Lower leg skin (tissue), 4 donors: ENCODE measurements at places on chromosomes 1 and 21. TPM values are rescaled to one million over a fixed set of nuclear protein-coding genes. Genes with fewer than 3 reads are reported as not detected.

DNA sequence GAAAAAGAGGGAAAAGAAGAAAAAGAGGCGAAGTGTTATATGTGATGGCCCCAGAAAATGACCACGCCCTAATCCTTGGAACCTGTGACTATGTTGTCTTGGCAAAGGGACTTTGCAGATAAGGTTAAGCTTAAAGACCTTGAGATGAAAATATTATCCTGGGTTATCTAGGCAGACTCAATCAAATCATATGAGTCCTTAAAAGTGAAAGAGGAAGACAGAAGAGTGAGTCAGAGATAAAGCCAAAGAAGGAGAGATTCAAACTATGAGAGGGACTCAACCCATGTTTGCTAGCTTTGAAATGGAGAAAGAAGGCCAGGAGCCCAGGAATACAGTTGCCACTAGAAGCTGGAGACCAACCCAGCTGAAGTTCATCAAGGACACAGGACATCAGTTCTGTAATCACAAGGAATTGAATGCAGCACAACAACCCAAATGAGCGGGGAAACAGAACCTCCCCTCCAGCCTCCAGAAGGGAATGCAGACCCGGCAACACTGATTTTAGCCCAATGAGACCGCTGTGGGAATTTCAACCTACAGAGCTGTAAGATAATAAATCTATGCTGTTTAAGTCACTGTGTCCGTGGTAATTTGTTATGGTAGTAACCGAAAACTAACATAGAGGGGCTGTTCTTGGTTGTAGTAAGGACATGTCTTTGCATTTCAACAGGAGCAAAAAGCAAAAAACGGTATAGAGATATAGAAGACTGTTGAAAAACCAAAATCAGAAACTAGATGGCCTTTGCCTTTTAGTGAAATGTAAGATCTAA lies 4.2 kb upstream of the RGS8 start:
- DNase-seq = no peak

Gene MATN1
- not detected for total RNA-seq

DNA sequence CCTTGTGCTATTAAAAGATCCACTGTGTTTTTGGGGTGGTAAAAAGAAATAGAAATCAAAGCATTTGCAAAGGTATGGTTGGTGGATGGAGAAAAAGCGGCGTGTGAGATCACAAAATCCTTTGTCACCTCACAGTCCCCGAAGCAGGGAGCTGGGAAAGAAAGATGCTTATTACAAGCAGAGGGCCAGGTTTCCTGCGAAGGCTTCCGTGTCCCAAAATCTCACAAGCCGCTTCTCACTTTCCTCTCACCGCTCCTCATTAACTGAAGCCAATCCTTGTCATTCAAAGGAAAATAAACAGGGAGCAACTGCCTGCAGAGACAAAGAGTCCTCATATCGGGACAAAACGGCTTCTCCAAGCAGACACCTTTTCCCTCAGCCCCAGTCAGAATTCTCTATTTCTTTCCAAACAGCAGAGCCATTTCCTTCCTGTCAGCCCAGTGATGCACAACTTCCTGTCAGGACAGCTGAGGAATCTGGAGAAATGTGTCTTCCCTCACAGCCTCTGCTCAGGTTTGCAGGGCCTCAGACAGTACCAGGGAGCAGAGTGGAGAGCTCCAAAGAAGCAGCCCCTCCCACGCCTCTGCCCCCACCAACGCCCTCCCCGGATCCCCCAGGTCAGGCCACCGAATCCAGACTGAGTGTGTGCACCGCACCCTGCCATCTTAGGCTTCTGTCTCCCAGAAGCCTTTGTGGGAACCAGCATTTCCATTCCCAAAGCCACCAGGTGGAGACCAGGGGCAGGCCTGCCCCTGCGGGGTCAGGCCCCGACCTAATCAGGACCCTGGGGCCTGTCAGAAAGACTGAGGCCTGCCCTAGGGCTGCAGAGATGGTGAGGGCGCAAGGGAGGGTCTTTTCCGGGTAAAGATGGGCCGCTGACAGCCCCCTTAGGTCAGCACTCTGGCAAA lies 29.6 kb downstream of the KCNN3 start:
- DNase-seq = no peak

- no peak for DNase-seq
Observed at GRCh38 chr1:109840011-109840629, 70.5 kb upstream of the CSF1 start.

DNA sequence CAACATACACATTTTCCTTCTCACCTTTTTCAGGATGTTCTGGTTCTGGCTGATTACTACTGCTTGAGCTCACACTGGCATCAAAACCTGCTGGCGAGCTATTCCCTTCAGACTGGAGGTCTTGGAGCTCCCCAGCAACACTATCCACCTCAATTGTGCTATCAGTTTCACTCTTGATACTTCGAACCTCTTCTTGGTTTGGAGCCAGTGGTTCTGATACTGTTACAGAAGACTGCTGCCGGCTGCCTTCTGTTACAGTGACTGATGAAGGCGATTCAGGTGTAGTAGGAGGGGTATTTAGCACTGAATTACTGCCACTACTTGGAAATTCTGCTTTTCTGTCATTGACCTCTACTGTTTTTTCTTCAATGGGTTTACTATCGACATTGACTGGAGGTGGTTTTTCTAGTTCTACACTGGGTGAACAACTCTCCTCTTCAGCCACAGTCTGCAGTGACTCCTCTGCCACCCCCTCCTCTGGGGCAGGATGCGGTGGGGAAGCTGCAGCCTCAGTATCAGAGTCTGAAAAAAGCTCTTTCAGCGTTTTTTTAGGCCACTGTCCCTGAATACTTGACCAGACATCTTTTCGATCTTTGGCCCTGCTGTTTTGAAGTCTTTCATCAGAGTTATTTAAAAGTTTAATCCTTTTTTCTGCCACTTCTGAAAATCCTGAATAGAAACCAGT lies 20.7 kb upstream of the RBM34 start:
- DNase-seq = no peak

DNA sequence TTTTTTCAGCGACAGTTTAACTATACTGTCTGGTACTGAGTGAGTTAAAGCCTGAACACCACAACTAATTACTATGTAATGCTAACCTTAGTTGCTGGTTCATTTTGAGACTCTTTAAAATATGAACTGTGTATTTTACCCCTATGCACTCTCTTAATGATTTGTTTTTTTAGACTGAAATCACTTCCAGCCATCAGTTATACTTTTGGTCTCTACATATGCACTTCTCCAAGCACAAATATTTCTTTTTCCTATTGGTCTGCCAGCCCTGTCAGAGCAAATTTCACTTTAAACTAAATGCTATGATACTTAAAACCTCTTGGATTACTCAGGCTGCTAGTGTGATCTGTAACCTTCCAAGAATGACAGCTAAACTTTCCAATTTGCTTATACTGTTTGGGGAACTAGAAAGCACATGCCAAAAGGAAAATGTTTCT lies 38.1 kb upstream of the SCYL3 start:
- no peak for DNase-seq

- DNase-seq = no peak
Observed at GRCh38 chr1:8202182-8202905, 115.6 kb upstream of the SLC45A1 start.

DNA sequence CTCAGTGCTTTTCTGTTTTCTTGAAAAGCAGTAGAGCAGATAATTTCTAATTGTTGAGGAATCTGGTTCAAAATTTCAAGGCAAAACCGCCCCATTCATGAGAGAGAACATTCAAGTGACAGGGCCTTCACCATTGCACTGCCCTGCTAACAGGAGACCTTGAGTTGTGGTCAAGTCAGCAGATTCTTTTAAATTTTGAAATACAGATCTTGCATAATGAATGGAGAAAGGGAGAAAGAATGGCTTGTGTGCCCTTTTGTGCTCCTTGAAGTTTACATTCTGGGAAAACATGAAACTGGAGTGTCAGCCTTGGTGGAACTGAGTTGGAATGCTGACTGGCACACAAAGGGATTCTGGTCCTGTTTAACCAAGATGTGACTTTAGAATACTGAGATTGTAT lies 164.5 kb upstream of the UBE2U start:
- no peak for DNase-seq

- no peak for DNase-seq
Observed at GRCh38 chr1:33348676-33349080, 27.8 kb upstream of the A3GALT2 start.

GRCh38 chr1:210855440-210855839 lies 278.5 kb downstream of the KCNH1 start:
- DNase-seq = no peak

Gene ANKRD45
- not detected for total RNA-seq

GRCh38 chr1:4267381-4268261 lies 367.5 kb upstream of the C1orf174 start:
- DNase-seq = no peak

Gene IVL
- 162 TPM for total RNA-seq

- no peak for DNase-seq
Observed at GRCh38 chr1:68043443-68044090, 6.9 kb downstream of the DIRAS3 start.

DNA sequence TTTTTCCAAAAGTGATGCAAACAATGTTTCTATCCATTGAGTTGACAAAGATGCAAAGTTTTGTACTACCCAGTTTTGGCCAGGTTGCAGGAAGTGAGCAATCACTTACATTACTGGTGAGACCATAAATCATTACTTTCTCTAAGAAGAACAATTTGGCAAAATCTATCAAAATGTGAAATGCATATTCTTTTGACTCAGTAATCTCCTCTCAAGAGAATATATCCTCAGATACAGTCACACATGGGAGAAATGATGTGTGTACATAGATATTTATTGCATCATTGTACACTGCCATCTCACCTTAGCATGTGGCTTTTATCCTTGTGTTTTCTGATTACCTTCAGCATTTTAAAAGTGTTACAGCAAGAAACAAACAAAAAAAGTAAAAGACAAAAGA lies 52.4 kb upstream of the FMO3 start:
- DNase-seq = no peak

DNA sequence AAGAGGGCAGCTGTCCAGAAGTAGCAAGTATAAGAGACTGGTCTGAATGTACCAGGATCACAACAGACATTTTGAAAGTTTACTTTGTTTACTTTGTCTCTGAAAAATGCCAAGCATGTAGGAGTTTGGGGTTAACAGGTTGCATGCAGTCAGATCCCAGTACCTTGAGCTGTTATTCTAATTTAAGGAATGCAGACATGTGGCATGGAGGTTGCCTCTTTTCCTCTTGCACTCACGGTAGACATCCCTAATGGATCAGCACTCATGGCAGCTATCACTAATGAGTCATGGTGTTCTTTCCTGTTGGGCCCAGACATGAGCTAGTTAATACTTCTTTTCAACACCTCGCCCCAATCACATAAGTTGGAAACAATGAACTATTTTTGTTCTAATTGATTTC lies 67.3 kb downstream of the GADD45A start:
- DNase-seq = no peak

Gene CLDN17
- total RNA-seq = 0.19 TPM

GRCh38 chr1:33762109-33762830 lies 101.6 kb upstream of the HMGB4 start:
- no peak for DNase-seq

Gene NPR1
- 10.1 TPM for total RNA-seq

Gene ZNF648
- 0.04 TPM for total RNA-seq

Gene FAM72B
- total RNA-seq = 3.3 TPM

DNA sequence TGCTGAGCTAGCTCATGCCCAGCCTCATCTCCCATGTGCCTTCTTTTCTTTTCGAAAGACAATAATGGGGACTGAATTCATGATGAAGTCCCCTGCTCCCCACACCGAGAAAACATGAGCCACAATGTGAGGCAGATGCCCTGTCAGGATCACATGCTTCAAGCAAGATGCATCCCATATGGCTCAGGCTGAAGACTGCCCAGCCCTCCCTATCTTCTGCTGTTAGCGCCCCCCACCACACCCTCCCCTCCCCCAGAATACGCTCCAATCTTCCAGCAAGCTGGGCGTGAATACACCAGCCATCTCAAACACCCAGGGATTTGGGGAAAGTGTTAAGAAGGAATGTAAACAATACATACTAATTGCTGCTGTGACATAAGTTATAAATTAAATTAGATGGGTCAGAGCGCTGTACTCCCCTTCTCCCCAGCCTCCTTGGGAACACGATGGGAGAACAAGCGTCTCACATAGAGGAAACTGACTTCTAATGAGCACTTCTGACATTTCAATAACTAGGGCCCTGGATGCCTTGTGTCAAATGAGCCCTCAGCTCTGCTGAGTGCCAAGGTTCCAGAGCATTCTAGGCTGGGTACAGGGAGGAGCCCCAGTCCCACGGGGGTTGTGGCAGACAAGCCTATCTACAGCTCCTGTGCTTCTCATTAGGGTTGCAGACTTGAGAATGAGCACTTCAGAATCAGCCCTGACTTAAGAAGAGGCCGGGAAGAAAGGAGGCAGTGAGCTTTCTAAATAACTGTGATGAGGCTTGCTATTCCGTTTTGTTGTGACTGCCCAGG lies 55.6 kb downstream of the TNR start:
- DNase-seq = no peak

GRCh38 chr1:18884727-18885126 lies 17.6 kb downstream of the ALDH4A1 start:
- DNase-seq = no peak

Gene INTS7
- total RNA-seq = 8.5 TPM
